Fibroblast of upper back skin (primary cell): ENCODE measurements at places on chromosomes 16 and 17.

- no peak for DNase-seq
These were observed 155.7 kb downstream of the CCDC182 start for GRCh38 chr17:57589151-57590034.

GRCh38 chr17:10088444-10088843 is 110.0 kb downstream of the GAS7 start:
- no peak for DNase-seq

GRCh38 chr17:76440751-76441362 is 12.1 kb downstream of the UBE2O start:
- no peak for DNase-seq

GRCh38 chr16:4454623-4455022 is 19.8 kb downstream of the NMRAL1 start:
- peak; percentile 5 for DNase-seq

- DNase-seq: no peak
These were observed 415 bp downstream of the XYLT1 start for GRCh38 chr16:17470182-17470907.
